ENCODE measurements at places on chromosomes 4 and X. TPM values are rescaled to one million over a fixed set of nuclear protein-coding genes. Genes with fewer than 3 reads are reported as not detected.

Gene CACNA1F
- not detected for total RNA-seq

Gene SPANXD
- not detected for total RNA-seq

DNA sequence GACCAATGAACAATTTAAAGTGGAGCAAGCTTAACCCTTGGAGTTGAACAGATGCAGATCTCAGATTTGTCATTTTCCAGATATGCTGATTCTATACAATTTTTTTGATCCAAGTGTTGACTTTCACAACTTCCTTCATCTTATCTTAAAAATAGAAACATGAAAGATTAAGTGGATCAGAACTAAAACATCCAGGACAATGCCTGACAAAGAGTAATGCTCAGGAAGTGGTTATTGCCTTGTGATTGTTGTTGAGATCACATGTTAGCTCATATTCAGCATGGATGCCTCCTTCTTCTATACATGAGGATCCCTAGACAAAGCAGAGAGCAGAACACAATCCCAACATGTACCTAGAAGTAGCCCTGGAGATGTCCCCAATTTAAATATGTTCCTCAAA lies 160.9 kb downstream of the PPARGC1A start:
- no peaks in the 10 kb centered on the region for H3K36me3 ChIP-seq
- no peak for DNase-seq
- no peak overlapping the region for H3K4me3 ChIP-seq

- peaks cover 27% of the 10 kb centered on the region for H3K4me1 ChIP-seq
- peak overlapping the region; percentile 88 for H3K4me3 ChIP-seq
- peak overlapping the region; percentile 98 for H3K27ac ChIP-seq
- no peaks in the 10 kb centered on the region for H3K36me3 ChIP-seq
- no peak for DNase-seq
- no peaks in the 10 kb centered on the region for H3K27me3 ChIP-seq
Measured at GRCh38 chr4:102825261-102826091, 1.9 kb downstream of the UBE2D3 start.

DNA sequence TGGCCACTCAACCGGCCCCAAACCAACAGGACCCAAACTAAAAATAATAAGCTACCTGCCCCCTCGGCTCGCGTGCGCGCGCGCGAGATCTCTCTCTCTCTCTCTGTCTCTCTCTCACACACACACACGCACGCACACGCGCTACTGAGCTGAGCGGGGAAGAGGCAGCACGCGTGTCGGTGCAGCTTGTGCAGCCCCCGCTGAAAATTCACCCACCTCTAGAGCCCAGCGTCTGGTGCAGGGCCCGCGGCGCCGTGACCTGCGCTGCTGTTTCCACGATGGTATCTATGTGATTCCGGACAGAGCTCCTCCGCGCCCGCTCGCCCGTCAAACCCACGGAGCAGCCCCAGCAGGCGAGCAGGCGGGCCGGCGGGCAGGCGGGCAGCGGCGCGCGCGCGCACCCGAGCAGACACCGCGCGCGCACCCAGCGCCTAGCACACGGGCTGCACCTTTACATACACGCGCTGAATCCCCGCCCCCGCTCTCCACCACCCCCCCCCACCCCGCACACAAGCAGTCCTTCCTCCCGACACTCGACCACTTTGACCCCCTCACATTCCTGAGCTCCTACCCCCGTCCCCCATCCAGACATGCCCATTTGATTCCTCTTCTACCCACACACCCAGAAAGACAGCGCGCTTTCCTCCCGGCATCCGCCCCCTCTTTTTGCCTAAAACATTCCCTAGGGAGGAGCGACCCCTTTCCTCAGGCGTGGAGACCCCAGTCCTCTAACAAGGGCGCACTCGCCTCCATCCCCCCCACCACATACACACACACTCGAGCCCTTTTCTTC lies 1.0 kb downstream of the SLITRK4 start:
- no peaks in the 10 kb centered on the region for H3K27me3 ChIP-seq
- H3K4me1 ChIP-seq, result peaks cover 11% of the 10 kb centered on the region
- peak overlapping the region; percentile 73 for H3K4me3 ChIP-seq
- H3K36me3 ChIP-seq, result no peaks in the 10 kb centered on the region
- H3K27ac ChIP-seq, result no peak overlapping the region

- H3K36me3 ChIP-seq, result no peaks in the 10 kb centered on the region
- peaks cover 24% of the 10 kb centered on the region for H3K4me1 ChIP-seq
- DNase-seq, result no peak
Measured at GRCh38 chr4:101155368-101155767, 192.0 kb downstream of the PPP3CA start.

DNA sequence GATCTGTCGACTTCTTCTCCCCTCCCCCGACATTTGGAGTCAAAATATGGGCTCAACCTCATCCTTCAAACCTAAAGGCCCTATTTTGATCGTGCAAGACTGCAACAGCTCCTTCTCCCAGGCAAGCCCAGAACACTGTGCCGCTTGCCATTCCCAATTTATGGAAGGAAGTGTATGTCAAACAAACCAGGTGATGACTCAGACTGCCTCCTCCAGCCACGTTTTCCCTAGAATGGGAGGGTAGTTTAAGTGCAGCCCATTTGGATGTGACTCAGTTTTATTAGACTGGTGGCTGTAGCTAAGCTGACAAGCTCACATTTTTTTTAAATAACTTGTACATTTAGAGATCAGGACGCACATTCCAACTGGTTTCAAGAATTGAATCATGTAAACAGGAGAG lies 570.4 kb upstream of the DIPK2B start:
- no peak for DNase-seq
- H3K36me3 ChIP-seq, result no peaks in the 10 kb centered on the region
- no peaks in the 10 kb centered on the region for H3K27me3 ChIP-seq
- H3K4me1 ChIP-seq, result peaks cover 24% of the 10 kb centered on the region
- peak overlapping the region; percentile 75 for H3K27ac ChIP-seq
- H3K4me3 ChIP-seq, result peak overlapping the region; percentile 70

Gene DAPP1
- 1.6 TPM for total RNA-seq

Gene SOD3
- total RNA-seq, result 549 TPM

DNA sequence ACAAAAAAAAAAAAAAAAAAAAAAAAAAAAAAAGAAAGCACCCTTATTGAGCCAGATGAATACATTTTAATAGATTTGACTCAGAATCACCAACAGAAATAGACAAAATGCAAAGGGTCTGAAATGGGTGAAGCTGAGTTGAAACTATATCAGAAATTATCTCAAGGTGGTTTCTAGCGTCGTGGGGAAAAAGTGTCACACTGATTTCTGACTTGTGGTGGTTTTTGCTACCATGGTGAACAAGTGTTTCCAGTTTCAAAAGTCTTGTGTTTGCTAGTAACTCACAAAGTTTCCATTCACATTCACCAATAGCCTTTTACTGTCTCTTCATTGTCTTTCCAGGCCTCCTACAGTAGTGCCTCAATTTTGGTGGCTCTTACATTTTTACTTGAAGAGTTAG lies 135.5 kb downstream of the ARHGAP24 start:
- H3K4me1 ChIP-seq, result no peaks in the 10 kb centered on the region
- no peak for DNase-seq
- no peak overlapping the region for H3K27ac ChIP-seq
- H3K27me3 ChIP-seq, result no peaks in the 10 kb centered on the region
- no peaks in the 10 kb centered on the region for H3K36me3 ChIP-seq

- H3K4me3 ChIP-seq, result no peak overlapping the region
- no peaks in the 10 kb centered on the region for H3K4me1 ChIP-seq
- DNase-seq, result no peak
- H3K36me3 ChIP-seq, result no peaks in the 10 kb centered on the region
- H3K27ac ChIP-seq, result no peak overlapping the region
Measured at GRCh38 chr4:102780476-102781144, 19.8 kb upstream of the MANBA start.

DNA sequence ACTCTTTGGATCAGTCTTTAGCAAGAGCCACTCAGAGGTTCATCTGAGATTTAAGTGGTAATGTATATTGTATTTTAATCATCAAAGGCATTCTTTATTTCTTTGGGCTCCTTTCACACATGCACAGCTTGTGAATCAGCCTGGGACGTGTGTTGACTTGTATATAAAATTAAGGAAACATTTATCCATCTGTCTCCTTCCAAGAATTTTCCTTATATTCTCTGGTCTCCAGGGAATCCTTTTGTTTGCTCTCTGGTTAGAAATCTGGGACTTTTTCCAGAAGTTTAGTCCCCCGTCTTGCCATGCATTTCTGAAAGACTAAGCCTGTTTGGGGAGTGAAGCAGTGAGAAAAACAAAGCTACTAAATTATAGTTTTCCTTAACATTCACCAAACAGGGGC lies 212.3 kb downstream of the DCAF12L2 start:
- no peak overlapping the region for H3K27ac ChIP-seq
- no peaks in the 10 kb centered on the region for H3K4me1 ChIP-seq
- DNase-seq, result no peak
- H3K4me3 ChIP-seq, result no peak overlapping the region
- H3K27me3 ChIP-seq, result no peaks in the 10 kb centered on the region

- no peaks in the 10 kb centered on the region for H3K36me3 ChIP-seq
- no peak overlapping the region for H3K27ac ChIP-seq
- no peaks in the 10 kb centered on the region for H3K27me3 ChIP-seq
Measured at GRCh38 chr4:111681751-111682150, 463.5 kb upstream of the FAM241A start.

- H3K27ac ChIP-seq, result no peak overlapping the region
- H3K36me3 ChIP-seq, result no peaks in the 10 kb centered on the region
- no peak for DNase-seq
- no peaks in the 10 kb centered on the region for H3K27me3 ChIP-seq
Measured at GRCh38 chr4:129550281-129550785, 454.4 kb downstream of the C4orf33 start.

Gene DLG3
- total RNA-seq, result 18.7 TPM

DNA sequence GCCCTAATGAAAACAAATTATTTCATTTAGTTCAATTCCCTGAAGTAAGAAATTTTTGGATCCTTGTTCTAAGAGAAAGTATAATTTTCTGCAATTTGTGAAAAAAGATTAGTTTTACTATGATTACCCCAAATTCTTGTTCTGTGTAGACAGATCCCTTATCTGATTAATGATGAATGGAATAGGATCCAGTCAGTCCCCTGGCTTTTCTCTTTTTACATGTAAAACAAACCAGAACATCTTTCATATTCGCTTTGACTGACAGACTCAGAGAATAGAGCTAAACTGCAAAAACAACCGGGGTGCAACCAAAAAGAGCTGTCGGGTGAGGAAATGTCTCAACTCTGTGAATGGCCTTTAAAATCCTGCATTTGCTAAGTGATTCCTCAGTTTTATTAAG lies 93.4 kb upstream of the VEGFC start:
- no peaks in the 10 kb centered on the region for H3K27me3 ChIP-seq
- H3K4me3 ChIP-seq, result no peak overlapping the region
- no peaks in the 10 kb centered on the region for H3K36me3 ChIP-seq
- no peak for DNase-seq
- no peak overlapping the region for H3K27ac ChIP-seq
- no peaks in the 10 kb centered on the region for H3K4me1 ChIP-seq

Gene MBNL3
- total RNA-seq, result 8.1 TPM

DNA sequence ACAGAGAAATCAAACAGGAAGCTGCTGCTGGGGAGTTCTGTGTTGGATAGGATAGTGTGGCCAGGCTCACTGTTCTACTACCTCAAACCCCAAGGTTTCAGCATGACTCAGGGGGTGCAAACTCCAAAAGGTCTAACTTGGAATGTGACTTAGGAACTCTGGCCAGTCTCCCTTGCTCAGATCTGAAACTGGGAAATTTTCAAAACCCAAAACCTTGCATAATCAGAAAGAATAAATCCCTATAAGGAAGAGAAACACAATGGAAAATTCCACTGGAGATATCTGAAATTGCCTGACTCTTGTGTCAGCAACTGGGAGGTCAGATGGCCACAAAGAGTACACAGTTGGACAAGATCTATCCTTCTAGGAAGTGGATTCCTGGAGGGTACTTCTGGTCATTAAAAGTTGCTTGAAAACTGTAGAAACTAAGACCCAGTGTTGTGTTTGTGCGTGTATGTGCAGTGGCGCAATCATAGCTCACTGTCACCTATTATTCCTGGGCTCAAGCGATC lies 58.0 kb downstream of the PPEF2 start:
- no peak for DNase-seq
- no peaks in the 10 kb centered on the region for H3K27me3 ChIP-seq
- H3K27ac ChIP-seq, result peak overlapping the region; percentile 41
- no peaks in the 10 kb centered on the region for H3K36me3 ChIP-seq
- H3K4me1 ChIP-seq, result peaks cover 15% of the 10 kb centered on the region

- H3K36me3 ChIP-seq, result no peaks in the 10 kb centered on the region
- H3K4me1 ChIP-seq, result peaks cover 4% of the 10 kb centered on the region
- H3K27ac ChIP-seq, result peak overlapping the region; percentile 74
- H3K4me3 ChIP-seq, result no peak overlapping the region
Measured at GRCh38 chrX:13482746-13483541, 86.5 kb upstream of the EGFL6 start.

DNA sequence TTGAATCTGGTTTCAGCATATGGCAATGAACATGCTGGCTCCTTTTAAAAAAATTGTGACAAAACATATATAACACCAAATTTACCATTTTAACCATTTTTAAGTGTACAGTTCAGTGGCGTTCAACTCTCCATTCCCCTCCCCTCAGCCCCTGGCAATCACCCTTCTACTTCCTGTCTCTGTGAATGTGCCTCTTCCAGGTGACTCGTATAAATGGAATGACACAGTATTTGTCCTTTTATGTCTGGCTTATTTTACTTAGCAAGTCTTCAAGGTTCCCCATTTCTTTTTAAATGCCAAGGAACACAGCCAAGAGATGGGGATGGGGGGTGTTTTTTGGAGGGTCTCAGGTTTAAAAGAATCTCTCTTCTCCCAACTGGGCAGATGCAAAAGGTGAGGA lies 35.4 kb upstream of the BCLAF3 start:
- H3K27ac ChIP-seq, result no peak overlapping the region
- H3K27me3 ChIP-seq, result no peaks in the 10 kb centered on the region
- H3K4me1 ChIP-seq, result no peaks in the 10 kb centered on the region
- no peak for DNase-seq

DNA sequence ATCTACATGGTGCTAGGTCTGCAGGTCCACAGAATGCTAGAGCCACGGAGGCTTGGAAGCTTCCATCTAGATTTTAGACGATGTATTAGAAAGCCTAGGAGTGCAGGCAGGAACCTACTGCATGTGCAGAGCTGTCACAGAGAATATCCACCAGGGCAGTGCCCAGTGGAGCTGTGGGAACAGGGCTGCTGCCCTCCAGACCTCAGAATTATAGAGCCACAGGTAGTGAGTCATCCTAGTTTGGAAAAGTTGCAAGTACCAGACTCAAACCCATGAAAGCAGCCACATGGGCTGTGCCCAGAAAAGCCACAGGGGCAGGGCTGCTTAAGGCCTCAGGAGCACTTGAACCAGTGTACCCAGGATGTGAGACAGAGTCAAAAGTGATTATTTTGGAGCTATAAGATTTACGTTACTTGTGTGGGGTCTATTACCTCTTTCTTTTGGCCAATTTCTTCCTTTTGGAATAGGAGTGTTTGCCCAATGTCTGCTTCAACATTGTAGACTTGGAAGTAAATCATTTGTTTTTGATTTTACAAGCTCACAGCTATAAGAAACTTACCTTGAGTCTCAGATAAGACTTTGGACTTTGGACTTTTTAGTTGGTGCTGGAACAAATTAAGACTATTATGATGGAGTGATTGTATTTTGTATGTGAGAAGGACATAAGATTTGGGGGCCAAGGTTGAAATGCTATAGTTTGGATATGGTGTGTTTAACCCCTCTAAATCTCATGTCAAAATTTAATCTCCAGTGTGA lies 143.5 kb upstream of the CHRDL1 start:
- no peak overlapping the region for H3K27ac ChIP-seq
- no peak for DNase-seq
- H3K36me3 ChIP-seq, result no peaks in the 10 kb centered on the region
- no peak overlapping the region for H3K4me3 ChIP-seq
- no peaks in the 10 kb centered on the region for H3K27me3 ChIP-seq
